Activated T-helper 17 cell treated with anti-CD3 and anti-CD28 coated beads, Interleukin-2, amount 50 U/mL, for 72 hours (primary cell): ENCODE measurements at places on chromosomes 7 and 10.

DNA sequence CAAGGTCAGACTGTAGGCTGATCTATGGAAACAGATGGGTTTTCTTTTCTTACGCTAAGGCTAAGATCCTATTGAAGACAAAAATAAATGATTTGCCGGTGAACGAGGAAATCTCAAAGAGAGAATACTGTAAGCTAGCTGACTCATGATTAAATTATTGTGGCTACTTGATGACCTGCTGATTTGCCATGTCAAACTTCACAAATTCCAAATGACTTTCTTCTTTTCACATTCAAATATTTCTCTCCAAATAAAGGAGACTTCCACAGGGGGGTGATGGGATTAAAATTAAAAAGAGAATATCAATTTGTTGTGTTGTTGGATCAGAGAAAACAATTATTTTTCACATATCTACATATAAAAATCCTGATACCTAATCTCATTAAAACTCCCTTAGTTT, 860.6 kb upstream of the ZWINT start:
- ATAC-seq, result no peak

- no peak for ATAC-seq
These were observed 826.5 kb downstream of the TNS3 start for GRCh38 chr7:46755120-46756034.

- ATAC-seq, result no peak
These were observed 27.7 kb downstream of the ADAM22 start for GRCh38 chr7:87961754-87962153.

GRCh38 chr7:157699357-157700013, 362.7 kb downstream of the DNAJB6 start:
- no peak for ATAC-seq

DNA sequence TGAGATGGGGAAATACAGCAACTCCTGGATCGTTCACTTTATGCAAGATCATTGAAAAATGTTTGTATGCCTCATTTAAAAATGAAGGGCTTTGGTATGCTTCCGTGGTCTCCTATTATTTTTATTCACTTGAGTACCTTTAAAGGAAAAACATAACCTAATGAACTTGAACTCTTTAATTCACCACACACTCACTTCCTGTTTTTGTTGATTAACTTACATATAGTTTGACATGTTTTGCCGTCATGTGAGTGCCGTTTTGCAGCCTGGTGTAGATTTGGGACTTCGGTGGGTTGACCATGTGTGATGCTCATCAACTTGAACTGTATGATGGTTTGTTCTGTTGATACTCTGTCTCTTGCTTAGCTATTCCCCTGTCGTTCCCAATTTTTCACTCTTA, 28.9 kb downstream of the CASP7 start:
- ATAC-seq, result no peak

- ATAC-seq, result no peak
These were observed 169.9 kb upstream of the PPP2R2D start for GRCh38 chr10:131730771-131731497.

GRCh38 chr7:41125343-41125742, 577.5 kb downstream of the INHBA start:
- ATAC-seq, result no peak

- ATAC-seq, result no peak
These were observed 141.7 kb upstream of the PFKP start for GRCh38 chr10:2925631-2926030.
